ENCODE measurements at places on chromosomes 11 and 22.

DNA sequence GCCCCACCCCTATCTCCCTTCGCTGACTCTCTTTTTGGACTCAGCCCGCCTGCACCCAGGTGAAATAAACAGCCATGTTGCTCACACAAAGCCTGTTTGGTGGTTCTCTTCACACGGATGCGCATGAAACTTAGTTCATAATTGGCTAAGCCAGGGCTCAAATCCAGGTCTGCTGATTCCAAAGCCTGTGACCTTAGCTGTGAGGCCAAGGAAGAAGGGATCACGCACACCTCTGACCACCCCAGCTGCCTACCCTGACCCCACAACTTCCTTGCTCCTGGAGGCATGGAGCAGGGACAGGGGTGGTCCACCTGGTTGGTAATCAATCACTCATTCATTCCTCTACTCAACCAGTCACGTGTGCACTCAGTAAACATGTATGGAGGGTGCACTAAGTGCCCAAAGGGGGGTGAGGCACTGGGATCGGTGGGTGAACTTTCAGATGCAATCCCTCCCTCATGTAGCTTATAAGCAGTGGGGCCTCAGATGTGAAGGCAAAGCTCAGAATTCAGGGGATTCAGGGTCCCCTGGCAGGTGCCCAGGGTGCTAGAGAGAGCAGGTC is 10.3 kb downstream of the FXYD2 start:
- no peak for DNase-seq

- peak; percentile 92 for DNase-seq
Observed at GRCh38 chr11:85725510-85726258, 39.7 kb upstream of the CCDC89 start.

DNA sequence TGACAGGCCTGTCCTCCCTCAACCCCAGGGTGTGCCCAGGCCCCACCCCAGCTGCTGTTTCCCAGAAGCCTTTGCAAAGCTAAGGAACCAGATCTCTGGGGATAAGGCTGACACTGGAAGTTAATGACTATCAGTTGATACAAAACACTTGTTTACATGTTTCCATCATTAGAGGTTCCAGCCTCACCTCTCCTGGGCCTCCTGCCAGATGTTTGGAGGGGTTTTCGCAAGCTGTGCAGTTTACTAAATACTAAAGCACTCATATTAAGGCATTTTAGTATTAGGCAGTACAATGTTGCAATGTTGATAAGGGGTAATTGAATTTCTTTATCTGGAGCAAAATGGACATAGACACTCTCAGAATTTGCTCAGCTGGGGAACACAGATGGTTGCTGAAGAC is 218.7 kb downstream of the INSC start:
- DNase-seq: no peak

- no peak for DNase-seq
Observed at GRCh38 chr11:3989276-3989920, 105.2 kb upstream of the RRM1 start.

DNA sequence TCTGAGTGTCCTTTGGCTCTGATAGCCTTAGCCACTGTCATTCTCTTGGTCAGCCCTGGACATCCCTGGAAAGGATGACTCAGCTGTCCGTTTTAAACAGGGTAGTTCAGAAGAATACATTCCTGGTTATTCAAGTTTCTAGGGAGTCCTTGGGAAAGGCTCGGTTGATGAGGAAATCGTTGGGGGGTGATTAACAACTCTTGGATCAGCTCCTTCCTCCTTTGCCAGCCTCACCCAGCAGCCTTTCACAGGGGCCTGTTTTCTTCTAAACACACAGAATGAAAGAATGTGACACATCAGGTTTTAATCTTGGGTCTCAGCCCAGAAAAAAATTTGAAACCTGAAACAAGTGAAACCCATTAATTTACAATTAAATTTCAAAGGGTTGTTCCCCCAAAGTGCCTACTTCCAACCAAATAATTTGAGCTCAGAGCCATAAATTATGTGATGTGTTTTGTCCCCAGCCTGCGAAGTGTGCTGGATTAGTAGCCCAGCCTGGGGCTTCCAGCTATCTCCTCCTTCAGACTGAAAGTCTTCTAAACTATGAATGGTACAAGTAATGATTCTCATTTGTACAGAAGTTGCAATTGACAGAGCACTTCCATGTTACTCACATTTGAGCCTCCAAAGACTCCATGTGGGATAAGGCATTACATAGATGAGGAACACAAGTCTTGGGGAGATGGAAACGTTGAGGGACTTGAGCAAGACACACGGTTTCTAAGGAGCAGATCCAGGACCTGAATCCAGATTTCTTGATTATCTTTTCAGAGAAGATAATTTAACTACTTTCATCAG is 19.3 kb upstream of the MRGPRX2 start:
- peak; percentile 97 for DNase-seq

DNA sequence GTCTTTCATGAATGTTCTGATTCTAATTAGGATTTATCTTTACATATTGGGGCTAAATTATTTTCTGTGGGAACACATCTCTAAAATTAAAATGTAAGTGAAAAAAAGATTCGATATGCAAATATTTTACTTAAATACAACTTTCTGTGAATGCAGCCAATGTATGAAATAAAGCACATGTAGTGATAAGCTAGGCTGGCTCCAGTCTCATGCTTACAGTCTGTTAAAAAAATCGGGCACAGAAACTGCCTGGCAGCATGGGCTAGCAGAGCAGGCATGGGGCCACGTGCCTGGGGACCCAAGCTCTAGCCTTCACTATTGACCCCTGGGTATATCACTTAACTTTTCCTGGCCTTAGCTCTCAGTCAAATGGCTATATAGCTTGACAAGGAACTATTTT is 46.5 kb downstream of the NELL1 start:
- no peak for DNase-seq
